Activated CD8-positive, alpha-beta T cell treated with anti-CD3 and anti-CD28 coated beads for 36 hours (primary cell): ENCODE measurements at places on chromosomes 11 and 22.

DNA sequence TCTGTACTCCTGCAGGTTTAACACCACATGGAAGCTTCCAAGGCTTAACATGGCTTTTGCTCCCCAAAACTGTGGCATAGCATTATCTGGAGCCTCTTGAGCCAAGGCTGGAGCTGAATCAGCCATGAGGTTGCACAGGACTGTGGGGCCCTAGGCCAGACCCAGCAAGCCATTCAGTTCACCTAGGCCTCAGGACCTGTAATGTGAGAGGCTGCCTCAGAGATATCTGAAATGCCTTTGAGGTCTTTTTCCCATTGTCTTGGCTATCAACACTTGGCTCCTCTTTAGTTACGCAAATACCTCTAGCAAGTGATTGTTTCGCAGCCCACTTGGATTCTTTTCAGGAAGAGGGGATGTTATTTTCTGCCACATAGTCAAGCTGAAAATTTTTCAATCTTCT is 72.0 kb downstream of the VPREB1 start:
- no peak for DNase-seq

DNA sequence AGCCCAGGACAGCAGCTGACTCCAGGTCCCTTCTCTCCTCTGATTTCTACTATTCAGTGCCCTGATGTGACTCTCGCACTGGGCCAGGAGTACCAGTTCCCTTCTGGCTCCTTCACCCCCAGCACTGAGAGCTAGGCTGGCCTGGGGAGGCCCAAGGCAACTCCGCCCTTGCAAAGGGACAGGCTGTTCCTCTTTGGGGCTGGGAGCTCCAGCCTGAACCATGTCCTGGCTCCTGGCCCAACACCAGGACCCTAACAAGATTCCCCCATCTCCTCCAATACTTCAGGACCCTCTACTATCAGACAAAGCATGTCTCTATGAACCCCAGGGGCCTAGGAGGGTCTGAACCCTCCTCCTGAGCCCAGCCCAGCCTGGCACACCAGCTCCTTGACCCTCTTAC is 12.5 kb downstream of the CREB3L1 start:
- no peak for DNase-seq

- no peak for DNase-seq
These were observed 50.5 kb upstream of the LRRC55 start for GRCh38 chr11:57131080-57131790.

DNA sequence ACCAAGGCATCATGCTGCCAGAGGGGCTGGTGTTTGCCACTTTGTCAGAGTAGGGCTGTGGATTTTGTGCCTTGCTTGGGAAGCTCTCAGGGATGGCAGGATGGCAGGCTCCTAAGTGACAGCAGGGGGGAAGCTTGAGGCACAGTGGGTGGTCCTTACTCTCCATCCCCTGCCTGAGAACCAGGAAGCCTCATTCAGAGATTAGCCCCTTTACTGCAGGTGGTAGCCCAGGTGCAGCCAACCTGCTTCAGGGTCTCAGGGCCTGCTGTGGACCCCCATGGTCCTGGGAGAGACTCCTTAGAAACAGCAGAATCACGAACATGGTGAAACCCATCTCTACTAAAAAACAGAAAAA is 8.9 kb upstream of the ST3GAL4 start:
- DNase-seq: no peak

GRCh38 chr11:2699185-2699530 is 636 bp downstream of the KCNQ1OT1 start:
- peak; percentile 16 for DNase-seq
